Aorta (tissue), 5 donors: ENCODE measurements at places on chromosomes 1 and 21.
A peak's percentile ranks its signal among the peaks of the same experiment; 100 is the strongest.

GRCh38 chr1:48610628-48611542 lies 138.9 kb upstream of the SPATA6 start:
- peak; percentile 43 for DNase-seq

GRCh38 chr1:214116258-214116657 lies 128.5 kb downstream of the PROX1 start:
- no peak for DNase-seq

GRCh38 chr1:9657521-9658032 lies 6.0 kb downstream of the PIK3CD start:
- no peak for DNase-seq

GRCh38 chr1:208141610-208142192 lies 102.5 kb downstream of the PLXNA2 start:
- DNase-seq, result no peak
